GM12878 (cell line): ENCODE measurements at places on chromosomes 11 and 22. TPM values are rescaled to one million over a fixed set of nuclear protein-coding genes. Genes with fewer than 3 reads are reported as not detected.
A peak's percentile ranks its signal among the peaks of the same experiment; 100 is the strongest.

GRCh38 chr11:31818425-31818755, 7.3 kb upstream of the PAX6 start:
- H3K36me3 ChIP-seq: no peaks in the 10 kb centered on the region
- peaks cover 55% of the 10 kb centered on the region for H3K27me3 ChIP-seq
- H3K4me1 ChIP-seq: no peaks in the 10 kb centered on the region
- no peak overlapping the region for H3K27ac ChIP-seq
- no peak overlapping the region for H3K4me3 ChIP-seq
- no peak for DNase-seq

GRCh38 chr11:73386016-73386415, 9.8 kb downstream of the RELT start:
- H3K36me3 ChIP-seq: peaks cover 21% of the 10 kb centered on the region
- DNase-seq: peak; percentile 49
- no peaks in the 10 kb centered on the region for H3K27me3 ChIP-seq

Gene PDGFB
- 0.98 and 1.1 TPM in 2 replicates for total RNA-seq

DNA sequence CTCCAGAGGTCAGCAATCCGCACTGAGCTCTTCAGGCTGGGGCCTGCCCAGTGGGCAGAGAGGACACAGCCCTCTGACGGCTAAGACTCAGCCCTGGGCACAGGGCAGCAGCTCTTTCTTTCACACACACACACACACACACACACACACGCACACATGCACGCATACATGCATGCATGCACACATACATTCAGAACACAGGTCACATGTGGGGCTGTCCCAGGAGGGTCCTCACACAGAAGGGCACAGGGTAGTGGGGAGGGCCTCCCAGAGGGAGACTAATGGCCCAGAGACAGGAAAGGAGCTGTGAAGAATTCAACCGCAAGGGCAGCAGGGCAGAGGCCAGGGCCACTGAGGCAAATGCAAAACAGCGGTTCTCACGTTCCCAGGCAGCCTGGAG, 20.3 kb upstream of the XKR3 start:
- H3K36me3 ChIP-seq: no peaks in the 10 kb centered on the region
- no peak overlapping the region for H3K4me3 ChIP-seq
- no peak overlapping the region for H3K27ac ChIP-seq
- no peaks in the 10 kb centered on the region for H3K27me3 ChIP-seq

Gene RAD9A
- total RNA-seq: 29.5 and 32.7 TPM in 2 replicates

DNA sequence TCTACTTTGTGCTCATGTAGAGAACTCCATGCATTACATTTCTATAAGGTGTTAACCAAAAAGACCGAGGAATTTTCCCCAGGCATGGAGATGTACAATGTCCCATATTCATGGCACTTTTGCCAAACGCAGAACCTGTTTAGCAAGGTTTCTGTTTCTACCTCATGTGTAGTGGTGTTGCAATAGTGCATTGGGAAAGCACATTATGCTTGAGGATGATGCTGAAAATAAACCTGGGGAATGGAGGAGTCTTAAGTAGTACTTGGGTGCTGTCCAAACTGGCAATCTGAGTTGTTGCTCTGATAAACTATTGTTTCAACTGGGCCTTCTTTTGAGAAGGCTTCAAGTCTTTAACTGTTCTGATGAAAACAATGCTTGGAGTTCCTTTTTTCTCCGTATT, 11.5 kb upstream of the MUC15 start:
- H3K4me1 ChIP-seq: no peaks in the 10 kb centered on the region
- H3K36me3 ChIP-seq: no peaks in the 10 kb centered on the region
- no peak for DNase-seq
- H3K27me3 ChIP-seq: no peaks in the 10 kb centered on the region
- no peak overlapping the region for H3K4me3 ChIP-seq

Gene NLRP6
- 0.11 TPM in 1 of 2 replicates, not detected in the other for total RNA-seq
